ENCODE measurements at places on chromosomes 2 and 18. TPM values are rescaled to one million over a fixed set of nuclear protein-coding genes. Genes with fewer than 3 reads are reported as not detected.

PLEK gene
- 0.03 TPM for polyA plus RNA-seq

GRCh38 chr2:178211943-178212342, 17.6 kb downstream of the OSBPL6 start:
- DNase-seq: no peak

- no peak for DNase-seq
Measured at GRCh38 chr2:216648105-216648504, 14.9 kb downstream of the IGFBP2 start.

- DNase-seq: no peak
Measured at GRCh38 chr18:45628979-45629958, 14.0 kb downstream of the SLC14A2 start.

GRCh38 chr18:24735624-24736231, 275.3 kb downstream of the HRH4 start:
- DNase-seq: no peak

DNA sequence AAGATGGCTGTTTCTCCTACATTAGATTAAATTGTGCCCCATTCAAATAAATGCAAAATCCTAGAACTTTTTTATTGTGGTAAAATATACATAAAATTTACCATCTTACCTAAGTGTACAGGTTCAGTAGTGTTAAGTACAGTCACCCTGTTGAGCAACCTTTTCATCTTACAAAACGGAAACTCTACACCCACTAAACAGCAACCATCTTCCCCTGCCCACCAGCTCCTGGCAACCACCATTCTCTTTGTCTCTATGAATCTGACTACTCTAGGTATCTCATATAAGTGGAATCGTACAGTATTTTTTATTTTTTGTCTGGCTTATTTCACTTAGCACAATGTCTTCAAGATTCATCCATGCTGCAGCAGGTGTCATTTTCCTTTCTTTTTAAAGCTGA, 53.0 kb downstream of the ASXL2 start:
- DNase-seq: no peak

GRCh38 chr2:55355451-55355850, 64.2 kb downstream of the CCDC88A start:
- DNase-seq: no peak

GRCh38 chr2:158507141-158507540, 50.4 kb downstream of the PKP4 start:
- DNase-seq: no peak

Data from endothelial cell of umbilical vein (primary cell).